ENCODE measurements at places on chromosomes 1 and 21.
A peak's percentile ranks its signal among the peaks of the same experiment; 100 is the strongest.

DNA sequence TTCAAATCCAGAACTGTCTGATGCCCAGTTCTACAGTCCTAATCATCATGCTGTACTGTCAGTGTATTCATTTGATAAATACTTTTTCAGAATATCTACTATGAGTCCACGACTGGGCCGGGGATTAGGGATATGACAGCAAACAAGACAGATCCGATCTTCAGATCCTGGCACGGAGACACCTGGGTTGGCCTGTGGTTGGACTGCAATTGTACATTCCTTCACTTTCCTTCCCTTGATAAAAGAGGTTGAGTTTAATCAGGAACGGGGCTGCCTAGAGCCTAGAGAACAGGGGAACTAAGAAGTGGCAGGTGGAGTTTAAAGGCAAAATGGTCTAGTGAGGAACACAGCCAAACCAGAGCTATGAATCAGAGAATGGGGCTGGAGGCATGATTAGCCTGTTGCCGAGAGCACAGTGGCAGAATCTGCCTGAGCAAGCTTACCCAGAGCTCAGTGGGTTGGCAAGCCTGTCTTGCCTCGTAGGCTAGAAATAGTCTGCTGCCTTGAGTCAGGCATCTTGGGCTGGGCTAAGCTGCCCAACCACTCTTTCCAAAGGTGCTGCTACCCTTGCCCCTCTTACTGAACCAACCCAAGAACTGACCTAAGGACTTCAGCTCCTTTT is 38.1 kb upstream of the PTCH2 start:
- no peak for DNase-seq

GRCh38 chr21:17711896-17712295 is 99.2 kb upstream of the BTG3 start:
- DNase-seq, result no peak

- no peak for DNase-seq
Measured at GRCh38 chr1:228405979-228406228, 731 bp downstream of the TRIM11 start.

DNA sequence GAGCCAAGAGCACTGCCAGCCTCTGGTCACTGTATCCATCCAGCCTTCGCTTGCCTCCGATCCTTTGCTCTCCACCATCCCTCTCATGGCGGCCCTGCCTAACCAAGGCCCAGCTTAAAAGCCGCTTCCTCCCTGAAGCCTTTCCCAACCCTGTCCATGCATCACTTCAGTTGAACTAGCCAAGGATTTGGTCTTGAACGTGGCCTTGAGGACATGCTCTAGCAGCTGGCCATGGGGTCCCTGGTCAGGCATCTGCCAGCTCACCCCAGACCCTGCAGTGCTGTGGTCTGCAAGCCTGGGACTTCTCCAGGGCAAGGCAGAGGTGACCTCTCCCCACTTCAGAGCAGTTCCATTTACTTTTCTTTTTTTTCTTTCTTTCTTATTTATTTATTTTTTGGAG is 5.1 kb upstream of the SYTL1 start:
- DNase-seq, result no peak

DNA sequence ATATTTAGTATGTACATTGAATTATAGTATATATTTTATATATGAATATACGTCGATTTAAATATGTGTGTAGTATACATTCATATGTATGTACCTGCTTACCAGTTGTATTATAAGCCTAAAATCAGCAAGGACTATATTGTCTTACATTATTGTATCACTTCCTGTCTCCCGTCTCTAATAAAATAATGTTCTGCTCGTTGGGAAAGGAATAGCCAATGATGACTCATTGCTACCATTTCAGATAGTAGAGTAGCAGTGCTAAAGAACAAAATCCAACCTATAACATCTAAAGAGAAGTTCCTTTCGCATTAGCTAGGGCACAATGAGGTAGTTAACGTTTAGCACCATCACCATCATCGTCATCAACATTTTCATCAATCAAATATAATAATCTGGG is 39.9 kb upstream of the SMYD2 start:
- no peak for DNase-seq

DNA sequence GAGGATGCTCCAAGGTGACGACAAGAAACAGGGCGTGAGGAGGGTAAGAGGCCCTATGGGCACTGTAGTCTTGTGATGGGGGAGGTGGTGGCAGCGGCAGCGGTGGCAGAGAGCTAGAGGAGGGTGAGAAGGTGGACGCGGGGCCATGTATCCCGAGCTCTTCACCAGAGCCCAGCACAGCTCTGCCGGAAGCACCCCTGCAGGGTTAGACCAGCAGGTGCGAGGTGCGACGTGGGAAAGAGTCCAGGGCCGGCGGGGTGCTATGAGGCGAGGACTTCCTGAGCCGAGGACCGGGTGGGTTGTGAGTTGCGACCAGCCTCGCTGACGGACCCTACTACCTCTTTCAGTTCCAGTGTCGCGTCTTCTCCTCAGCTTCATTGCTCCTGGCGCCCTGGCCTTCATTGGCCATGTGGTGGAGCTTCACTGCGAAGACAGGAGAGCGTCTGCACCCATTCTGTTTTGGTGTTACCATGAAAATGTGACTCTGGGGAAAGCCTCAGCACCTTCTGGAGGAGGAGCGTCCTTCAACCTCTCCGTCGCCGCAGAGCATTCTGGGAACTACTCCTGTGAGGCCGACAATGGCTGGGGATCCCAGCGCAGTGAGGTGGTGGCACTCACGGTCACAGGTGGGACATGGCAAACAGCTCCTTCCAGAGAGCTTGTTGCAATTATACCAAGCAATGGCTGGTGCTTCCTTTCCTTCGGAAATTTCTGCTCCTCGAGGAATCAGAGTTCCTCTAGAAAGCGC is 67.9 kb upstream of the KIRREL1 start:
- DNase-seq, result no peak

GRCh38 chr21:38474124-38474523 is 24.2 kb downstream of the ERG start:
- DNase-seq, result no peak

DNA sequence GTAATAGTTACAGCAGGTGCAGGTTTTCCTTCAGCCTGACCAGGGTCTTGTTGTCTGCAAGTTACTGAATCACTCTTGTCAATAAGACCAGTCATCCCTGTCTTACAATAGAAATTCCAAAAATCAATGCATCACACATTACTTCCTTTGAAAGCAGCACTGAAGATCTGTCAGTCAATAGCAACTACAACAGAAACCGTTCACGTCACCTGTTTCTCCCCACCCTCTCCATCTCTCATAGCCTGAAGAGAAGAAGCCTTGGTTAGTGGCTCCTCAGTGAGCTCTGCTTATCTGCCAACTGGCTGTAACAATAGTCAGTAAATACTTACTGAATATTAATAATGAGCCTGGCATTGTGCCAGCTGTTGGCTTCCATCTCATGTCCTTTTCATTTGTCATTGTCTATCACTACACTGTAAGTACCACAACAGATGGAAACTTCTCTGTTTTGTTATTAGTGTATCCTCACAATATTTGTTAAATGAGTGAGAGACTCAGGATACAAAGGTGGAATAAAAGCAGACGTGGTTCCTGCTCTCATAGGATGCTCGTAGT is 195.2 kb downstream of the S1PR1 start:
- no peak for DNase-seq

DNA sequence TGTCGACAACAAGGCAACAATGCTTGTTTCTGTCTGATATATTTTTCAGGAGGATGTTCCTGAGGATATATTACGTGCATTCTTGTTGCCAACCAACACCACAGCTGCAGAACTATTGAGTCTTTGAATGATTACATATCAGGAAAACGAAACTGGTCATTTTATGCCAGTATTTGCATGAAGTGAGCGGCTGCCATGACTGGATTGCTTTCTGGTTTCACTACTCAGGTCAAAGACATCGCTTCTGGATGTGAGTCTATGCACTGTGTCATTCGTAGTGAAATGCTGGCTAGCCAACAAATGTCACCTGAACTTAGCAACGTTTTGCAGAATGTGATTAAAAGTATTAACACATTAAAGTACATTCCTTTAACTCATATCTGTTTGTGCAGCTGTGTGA is 35.8 kb upstream of the OLFM3 start:
- no peak for DNase-seq

DNA sequence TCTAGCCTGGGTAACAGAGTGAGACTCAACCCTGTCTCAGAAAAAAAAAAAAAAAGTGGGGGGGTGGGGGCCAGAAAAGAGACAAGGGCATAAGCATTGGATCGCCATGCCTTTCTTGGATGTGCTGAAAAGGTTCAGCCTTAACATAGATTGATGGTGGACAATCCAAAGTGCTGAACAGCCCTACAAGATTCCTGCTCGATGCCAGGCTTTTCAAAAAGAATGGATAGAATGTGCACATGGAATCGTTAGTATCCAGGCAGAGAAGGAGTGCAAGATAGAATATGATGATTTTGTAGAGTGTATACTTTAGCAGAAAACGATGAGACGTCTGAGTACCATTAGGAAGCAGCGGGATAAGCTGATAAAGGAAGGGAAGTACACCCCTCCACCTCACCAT is 10.9 kb upstream of the COA7 start:
- no peak for DNase-seq

GRCh38 chr1:19453741-19454201 is 31.6 kb downstream of the CAPZB start:
- peak; percentile 64 for DNase-seq

DNA sequence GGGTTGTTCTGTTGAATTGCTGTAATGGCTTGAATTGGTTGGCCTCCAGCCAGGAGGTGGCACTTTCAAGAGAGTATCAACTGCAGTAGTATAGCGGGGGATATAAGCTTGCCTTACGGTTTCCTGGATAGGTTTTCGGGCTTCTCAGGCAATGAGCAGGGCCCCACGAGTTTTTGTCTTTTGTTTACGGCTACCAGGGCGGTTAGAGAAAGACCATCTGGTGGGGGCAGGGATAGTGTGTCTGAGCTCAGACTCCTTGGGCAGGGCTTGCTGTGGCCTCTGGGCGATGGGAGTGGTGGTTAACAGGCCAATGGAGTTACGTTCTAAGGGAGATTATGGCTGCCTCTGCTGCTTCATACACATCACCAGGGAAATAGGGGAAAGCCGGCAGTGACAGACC is 62.8 kb downstream of the DTL start:
- no peak for DNase-seq

DNA sequence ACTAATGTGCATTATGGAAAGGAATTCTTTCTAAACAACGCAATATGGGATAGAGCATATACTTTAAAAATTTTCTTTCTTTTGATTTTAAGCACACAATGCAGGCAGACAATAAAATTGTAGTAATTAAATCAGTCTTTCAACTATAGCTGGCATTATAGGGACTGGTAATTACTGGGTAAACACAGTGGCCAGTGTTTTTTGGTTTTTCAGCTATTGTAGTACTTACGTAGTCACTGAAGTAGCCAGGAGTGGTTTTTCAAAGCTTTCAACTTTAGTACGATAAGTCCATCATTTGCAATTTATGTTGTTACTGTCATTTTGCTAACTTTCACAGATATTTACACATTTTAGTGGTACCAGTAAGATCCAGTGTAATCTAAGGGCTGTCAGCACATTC is 50.6 kb downstream of the RAB3GAP2 start:
- no peak for DNase-seq

DNA sequence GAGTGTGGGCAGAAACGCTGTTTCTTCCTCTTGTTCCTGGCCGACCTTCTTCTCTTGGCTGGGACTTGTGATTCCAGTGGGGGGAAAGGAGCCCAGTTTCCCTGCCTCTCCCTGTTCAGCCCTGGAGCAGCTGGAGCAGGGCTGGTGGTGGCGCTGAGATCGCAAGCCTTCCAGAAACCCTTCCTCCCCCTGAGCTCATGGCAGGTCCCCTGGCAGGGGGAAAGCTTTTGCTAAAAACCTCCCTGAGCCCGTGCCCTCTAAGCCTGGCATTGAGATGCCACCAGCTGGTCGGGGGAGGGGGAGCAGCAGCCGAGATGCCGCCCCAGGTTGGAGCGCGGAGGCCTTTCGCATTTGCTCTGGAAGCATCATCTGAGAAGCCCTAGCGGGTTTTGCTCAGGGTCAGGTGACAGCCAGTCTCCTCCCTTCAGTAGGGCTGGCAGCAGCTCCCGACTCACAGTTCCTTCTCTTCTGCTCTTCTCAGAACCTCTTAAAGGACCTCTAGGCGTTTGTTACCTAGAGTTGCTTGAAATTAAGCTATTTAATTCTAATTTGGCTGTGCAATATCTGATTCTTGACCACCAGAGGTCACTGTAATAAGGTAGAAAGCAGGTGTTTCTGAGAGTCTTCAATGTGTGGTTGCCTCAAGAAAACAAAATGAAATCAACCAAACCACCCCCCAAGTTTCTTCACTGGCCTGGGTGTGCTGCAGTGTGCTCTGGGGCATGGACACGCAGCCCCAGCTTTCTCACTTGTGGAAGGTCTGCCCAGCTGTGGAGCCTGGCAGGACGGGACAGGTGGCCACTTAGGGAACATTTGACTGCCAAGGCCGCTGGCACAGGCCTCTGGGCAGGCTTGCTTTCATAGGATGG is 257.3 kb downstream of the CAMTA1 start:
- DNase-seq, result no peak

DNA sequence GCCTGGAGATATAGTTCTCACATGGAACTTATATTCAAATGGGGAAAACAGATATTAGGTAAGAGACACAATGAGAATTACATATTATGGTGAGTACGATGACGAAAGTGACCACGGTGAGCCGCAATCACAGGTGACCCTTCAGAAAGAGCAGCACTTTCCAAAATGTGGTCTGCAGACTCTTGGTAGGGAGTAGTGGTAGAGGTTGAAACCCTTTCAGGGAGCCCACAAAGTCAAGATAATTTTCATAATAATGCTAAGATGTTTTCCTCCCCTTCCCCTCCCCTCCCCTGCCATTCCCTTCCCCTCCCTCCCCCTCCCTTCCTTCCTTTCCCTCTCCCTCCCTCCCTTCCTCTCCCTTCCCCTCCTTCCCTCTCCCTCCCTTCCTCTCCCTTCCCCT is 83.5 kb upstream of the AKT3 start:
- DNase-seq, result no peak

DNA sequence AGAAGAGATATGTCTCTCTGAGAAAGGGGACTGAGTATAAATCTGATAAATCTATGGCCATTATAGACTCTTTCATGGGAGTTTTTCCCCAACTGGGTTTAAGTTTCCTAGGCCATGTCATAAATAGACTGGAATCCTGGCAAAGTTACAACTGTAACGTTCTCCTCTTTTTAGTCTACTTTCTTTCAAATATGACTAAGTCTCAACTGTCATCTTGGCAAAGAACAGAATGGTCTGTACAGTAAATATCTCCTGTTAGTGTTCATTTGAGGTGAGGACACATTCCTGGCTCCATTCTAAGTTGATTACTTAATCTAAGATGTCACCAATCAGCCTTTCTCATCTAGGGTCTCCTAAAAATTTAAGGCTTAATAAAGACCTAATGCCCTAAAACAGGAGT is 300.5 kb downstream of the BRINP2 start:
- DNase-seq, result no peak

DNA sequence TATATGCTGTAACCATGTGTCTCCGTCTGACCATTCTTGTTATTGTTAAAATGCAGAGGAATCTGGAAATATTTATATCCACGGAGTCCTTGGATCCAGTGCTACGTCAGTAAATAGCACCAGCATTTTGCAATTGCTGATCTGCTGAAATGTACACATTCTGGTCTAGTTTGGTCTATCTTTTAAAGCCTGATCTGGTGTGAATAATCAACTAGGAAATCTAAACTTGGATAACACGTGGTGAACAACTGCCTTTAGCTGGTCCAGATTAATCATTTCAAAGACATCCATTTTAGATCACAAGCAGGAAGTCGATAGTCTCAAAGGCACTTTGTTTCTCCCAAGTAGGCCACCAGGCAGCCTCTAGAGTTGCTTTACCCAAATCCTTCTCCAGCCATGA is 32.6 kb downstream of the PDPN start:
- no peak for DNase-seq

Data from sigmoid colon (tissue), 7 donors.